ENCODE measurements at places on chromosomes 4 and X.

- DNase-seq: no peak
Measured at GRCh38 chr4:83574247-83574646, 38.3 kb downstream of the GPAT3 start.

DNA sequence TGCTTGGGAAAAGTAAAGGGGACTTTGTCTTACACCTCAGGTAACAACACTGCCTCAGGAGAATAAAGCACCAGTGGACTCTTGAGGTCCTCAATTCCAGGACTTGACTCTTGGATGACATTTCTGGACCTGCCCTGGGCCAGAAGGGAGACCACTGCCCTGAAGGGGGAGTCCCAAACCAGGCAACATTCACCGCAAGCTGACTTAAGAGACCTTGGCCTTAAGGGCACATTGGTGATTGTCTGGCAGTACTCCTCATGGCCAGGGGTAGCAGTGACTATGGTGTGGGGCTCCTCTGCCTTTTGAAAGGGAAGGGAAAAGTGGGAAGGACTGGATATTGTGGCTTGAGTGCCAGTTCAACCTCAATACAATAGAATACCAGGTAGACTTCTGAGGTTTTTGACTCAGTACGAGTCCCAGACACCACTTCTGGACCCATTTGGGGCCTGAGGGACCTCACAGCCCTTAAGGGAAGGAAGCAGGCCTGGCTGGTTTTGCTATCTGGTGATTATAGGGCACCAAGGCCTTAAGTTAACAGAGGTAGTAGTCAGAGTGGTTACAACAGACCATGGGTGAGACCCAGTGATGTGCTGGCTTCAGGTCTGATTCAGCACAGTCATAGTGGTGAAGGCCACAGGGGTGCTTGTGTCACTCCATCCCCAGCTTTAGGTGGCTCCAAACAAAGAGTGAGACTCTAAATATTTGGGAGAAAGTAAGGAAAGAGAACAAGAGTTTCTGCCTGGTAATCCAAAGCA is 121.2 kb upstream of the TET2 start:
- no peak for DNase-seq

- DNase-seq: no peak
Measured at GRCh38 chrX:13081395-13082205, 37.2 kb upstream of the FAM9C start.

DNA sequence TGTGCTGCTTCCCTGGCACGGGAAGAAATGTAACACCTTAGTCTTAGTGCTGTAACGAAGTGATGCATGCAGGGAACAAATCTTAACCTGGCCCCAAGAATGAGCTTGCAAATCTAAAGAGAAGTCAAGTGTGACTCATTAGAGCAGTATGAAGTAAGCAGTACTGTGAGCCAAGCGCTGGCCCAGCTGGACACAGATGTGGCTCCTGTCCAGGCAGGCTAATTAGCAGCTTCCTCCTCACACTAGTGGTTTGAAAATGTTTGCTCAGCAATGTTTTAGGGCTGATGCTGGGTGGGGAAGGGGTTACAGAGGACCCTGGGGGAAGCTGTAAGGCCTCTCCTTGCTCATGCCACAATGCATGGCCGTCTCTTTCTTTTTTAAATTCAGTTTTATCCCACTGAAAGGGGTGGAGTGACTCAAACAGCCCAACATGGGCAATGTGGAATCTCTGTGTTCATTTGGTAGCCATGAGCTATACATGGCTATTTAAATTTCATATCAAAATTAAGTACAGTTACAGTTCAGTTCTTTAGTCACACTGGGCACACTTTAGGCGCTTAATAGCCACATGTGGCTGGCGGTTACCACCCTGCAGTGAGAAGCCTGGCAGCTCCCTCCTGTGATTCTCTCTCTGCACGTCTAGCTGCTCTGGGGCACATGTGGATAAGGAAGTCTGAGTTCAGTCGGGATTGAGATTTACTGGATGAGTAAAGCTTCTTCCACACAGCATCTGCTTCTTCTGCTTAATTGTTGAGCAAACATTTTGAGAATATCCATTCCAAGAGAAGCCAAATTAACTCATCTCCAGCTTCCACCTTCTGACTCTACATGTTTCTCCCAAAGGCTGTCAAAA is 48.8 kb downstream of the MAP7D2 start:
- DNase-seq: no peak

DNA sequence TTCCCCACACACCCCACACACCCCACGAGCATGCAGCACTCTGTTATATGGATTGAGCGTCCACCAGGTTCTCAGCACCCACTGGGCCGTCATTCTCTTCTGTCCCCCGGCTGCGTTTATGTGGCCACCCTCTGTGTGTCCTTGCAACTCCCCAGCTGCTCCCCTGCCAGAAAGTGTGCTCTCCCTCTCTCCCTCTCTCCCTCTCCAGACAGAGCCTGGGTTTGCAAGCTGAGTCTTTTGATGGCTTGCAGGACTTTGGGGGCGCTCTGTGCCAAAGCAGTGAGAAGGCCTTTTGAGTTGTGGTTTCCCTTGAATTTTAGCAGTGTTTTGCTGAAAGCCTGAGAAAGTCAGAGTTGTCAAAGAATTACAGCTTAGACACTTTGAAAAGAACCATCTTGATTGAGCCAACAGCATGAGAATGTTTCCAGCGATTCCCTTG is 173.5 kb downstream of the DCLK2 start:
- no peak for DNase-seq

- DNase-seq: no peak
Measured at GRCh38 chr4:52126966-52127365, 75.9 kb downstream of the SPATA18 start.
